ENCODE measurements at places on chromosomes 3 and 15. TPM values are rescaled to one million over a fixed set of nuclear protein-coding genes. Genes with fewer than 3 reads are reported as not detected.

The TJP1 gene
- 86.5 TPM for total RNA-seq

The CPN2 gene
- not detected for total RNA-seq

The AGTR1 gene
- not detected for total RNA-seq

The MUC20 gene
- total RNA-seq = 6.8 TPM

The SERF2 gene
- total RNA-seq = 340 TPM

The IQCF5 gene
- total RNA-seq = not detected

The ZPLD1 gene
- 2.6 TPM for total RNA-seq

The MEX3B gene
- total RNA-seq = 0.79 TPM

Measured in bronchial epithelial cell (primary cell).